ENCODE measurements at places on chromosomes 2 and 18. TPM values are rescaled to one million over a fixed set of nuclear protein-coding genes. Genes with fewer than 3 reads are reported as not detected.

Gene MC2R
- 0.05 TPM for total RNA-seq

GRCh38 chr2:219509780-219510511 is 4.3 kb upstream of the ASIC4 start:
- no peak overlapping the region for H3K27ac ChIP-seq
- peaks cover 36% of the 10 kb centered on the region for H3K4me1 ChIP-seq
- peaks cover 47% of the 10 kb centered on the region for H3K27me3 ChIP-seq
- no peak for DNase-seq
- H3K4me3 ChIP-seq = no peak overlapping the region
- H3K36me3 ChIP-seq = peaks cover 23% of the 10 kb centered on the region

DNA sequence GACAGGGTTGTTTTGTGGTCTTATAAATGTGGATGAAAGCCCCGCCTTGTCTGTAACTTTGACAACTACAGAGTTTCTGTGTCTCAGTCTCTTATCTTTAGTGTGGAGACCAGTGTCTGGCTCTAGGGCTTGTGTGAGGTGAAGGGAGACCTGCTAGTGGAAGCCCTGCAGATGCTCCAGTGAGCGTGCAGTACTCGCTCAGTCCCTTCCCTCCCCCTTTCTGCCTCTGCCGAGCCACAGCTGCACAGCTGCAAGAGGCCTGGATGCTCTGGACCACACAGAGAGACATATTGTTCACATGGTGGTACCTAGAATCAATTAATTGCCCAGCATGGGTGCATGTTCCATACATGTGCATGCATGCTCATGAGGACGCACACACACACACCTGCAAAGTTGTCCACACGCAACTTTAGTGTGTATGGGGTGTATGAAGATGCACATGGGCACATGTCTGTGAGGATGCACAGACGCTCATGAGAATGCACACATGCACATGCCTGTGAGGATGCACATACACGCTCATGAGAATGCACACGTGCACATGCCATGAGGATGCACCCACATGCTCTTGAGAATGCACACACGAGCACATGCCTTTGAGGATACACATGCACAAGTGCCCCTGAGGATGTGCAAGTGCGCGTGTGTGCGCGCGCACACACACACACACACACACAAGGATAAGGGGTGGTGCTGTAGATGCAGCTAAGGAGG is 282.1 kb upstream of the HS6ST1 start:
- H3K36me3 ChIP-seq = no peaks in the 10 kb centered on the region
- no peak overlapping the region for H3K27ac ChIP-seq
- H3K4me3 ChIP-seq = no peak overlapping the region

Gene ZBTB7C
- 0.14 TPM for total RNA-seq

GRCh38 chr2:216516730-216517350 is 18.2 kb downstream of the RPL37A start:
- no peaks in the 10 kb centered on the region for H3K36me3 ChIP-seq
- no peak for DNase-seq
- no peaks in the 10 kb centered on the region for H3K27me3 ChIP-seq
- H3K4me3 ChIP-seq = no peak overlapping the region
- H3K4me1 ChIP-seq = no peaks in the 10 kb centered on the region

Gene CROCC2
- total RNA-seq = not detected

All from thymus (tissue), 14 donors.